ENCODE measurements at places on chromosomes 2 and 18. TPM values are rescaled to one million over a fixed set of nuclear protein-coding genes. Genes with fewer than 3 reads are reported as not detected.

HOXD11 gene
- not detected for total RNA-seq

SATB2 gene
- total RNA-seq, result 1.3 TPM

RNF152 gene
- total RNA-seq, result 123 TPM

DRC1 gene
- total RNA-seq, result 0.33 TPM

PLEKHM3 gene
- total RNA-seq, result 12.4 TPM

Data from vein endothelial cell (primary cell).